ENCODE measurements at places on chromosomes 16 and 17.

DNA sequence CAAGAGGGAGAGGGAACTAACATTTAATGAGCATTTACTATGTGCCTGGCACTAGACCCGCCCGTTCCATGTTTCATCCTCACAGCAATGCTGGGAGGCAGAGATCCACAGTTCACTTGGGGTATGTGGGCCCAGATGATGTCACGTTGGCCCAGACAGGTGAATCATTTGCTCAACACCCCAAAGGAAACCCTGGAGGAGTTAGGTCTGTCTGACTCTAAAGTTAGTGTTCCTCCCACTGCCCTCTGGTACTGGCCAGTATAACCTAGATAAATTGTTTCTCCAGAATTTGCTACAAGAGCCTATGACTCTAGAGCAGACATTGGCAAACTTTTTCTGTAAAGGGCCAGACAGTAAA, 164.6 kb downstream of the VPS53 start:
- DNase-seq: no peak

GRCh38 chr16:23865853-23866252, 30.1 kb downstream of the PRKCB start:
- DNase-seq: no peak

DNA sequence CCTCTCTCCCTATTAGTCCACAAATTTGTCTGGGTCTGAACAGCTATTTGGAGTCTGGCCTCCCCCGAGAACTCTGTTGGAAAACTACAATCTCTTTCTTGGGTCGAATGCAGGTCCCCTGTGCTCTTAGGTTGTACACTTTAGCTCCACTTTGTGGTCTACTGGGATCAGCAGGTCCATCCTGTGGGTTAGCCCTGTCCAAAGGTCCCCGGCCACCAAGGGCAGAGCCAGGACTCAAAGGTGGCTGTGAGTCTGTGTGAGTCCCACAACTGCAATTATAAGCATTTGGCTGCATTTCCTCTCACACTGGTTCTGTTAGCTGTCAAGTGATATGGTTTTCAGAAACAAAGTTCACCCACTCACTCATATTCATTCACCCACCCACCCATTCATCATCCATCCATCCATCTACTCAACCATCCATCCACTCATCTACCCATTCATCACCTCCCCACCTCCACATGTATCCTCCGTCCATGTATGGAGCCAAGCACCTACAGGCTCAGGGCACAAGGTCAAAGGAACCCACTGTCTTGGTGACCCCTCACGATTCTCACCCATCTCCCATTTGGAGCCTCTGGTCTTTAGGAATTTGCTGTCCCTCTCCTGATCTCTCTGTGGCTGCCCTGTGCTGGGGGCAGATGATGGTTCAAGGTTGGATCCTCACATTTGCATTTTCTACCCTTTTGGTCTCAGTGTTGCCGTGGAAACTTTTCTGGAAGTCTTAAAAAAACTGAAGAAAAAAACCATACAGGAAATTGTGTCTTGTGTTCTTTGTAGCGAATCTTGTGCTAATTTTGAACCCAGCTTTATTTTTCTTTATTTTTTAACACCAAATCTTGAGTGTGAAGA, 45.8 kb downstream of the IRF8 start:
- DNase-seq: no peak

- DNase-seq: no peak
Measured at GRCh38 chr16:50255538-50255937, 10.8 kb upstream of the ADCY7 start.

- no peak for DNase-seq
Measured at GRCh38 chr16:14501331-14502255, 128.5 kb downstream of the PARN start.

- DNase-seq: no peak
Measured at GRCh38 chr16:22675745-22676540, 138.0 kb upstream of the HS3ST2 start.

DNA sequence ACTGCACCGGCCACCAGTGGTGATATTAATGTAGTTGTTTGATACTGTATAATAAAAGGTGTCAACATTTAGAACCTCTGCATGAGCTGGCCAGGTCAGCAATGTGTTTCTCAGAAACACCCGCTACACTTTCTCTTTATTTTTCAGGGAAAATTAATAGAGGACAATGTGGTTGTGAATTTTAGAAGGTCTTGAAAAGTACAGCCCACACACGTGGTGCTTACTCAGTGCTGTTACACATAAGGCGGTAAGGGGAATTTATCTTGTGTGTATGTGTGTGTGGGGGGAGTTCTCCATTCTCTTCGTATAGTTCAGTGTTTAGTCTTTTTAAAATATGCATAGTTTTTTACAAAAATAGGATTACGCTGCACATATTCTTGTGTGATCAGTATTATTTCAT, 4.4 kb upstream of the ZFP1 start:
- no peak for DNase-seq
